ENCODE measurements at places on chromosomes 1 and 21.

- no peak for DNase-seq
Observed at GRCh38 chr1:17170571-17170970, 34.4 kb upstream of the PADI1 start.

DNA sequence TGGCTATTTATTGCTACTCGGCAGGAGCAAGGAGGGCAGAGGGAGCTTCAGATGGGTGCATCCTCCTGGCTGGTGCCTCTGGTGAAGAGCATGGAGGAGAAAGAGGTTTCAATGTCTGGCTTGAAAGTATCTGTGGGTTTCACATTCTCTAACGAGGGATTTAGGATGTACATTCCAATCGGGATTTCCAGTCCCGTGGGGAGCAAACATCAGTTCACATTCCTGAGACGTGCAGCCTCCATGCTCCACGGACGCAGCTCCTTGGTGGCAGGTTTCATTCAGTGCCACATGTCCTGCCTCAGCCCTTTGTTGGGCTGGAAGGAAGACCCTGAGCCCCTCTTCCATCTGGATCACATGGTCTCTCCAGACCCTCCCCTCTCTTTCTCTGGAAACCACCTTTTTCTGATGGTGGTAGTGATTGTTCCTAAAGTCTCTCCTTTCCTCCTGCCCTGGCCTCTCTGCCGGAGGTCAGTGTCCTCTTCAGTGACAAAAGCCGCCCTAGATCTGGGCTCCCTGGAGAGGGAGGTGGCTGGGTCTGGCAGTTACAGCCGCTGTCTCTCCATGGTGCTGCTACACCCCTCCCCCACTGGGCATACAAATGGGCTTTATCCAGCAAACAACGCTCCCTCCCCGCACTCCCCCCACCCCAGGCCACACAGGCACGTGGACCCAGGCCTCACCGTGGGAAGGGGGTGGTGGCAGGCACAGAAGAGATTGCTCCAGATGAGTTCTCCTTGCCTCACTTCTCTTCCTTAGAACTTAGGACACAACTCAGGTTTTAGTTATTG lies 826 bp upstream of the CA14 start:
- no peak for DNase-seq

GRCh38 chr1:19460535-19461219 lies 24.7 kb downstream of the CAPZB start:
- DNase-seq = no peak

DNA sequence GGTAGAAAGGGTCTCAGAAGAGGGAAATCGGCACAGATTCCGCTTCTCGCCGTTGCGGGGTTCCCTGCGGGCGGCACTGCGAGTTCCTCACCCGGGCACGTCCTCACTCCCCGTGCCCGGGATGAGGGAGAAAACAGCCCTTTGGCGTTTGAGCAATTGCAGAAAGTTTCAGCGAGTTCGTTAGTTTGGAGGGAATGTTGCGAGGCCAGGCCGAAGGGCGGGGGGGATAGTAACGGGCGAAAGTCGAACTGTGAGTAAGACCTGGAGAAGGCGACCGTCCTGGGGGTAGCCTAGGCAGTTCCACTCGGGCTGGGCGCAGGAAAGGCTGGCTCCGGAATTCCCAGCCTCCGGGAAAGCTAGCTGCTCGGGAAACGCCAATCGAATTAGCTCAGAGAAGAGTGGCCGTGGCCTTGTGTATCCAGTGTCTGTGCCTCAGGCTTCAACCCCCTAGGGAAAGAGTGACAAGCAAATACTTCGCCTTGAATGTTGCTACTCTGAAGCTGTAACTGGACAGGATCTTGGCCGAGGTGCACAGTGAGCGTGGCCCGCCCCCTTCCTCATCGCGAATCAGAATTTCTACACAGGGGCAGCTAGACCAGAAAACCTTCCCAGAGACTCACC lies 787 bp downstream of the PTGFR start:
- no peak for DNase-seq

GRCh38 chr1:181794332-181794731 lies 267.2 kb downstream of the ZNF648 start:
- DNase-seq = no peak

GRCh38 chr1:53766194-53766742 lies 27.3 kb upstream of the GLIS1 start:
- DNase-seq = no peak

DNA sequence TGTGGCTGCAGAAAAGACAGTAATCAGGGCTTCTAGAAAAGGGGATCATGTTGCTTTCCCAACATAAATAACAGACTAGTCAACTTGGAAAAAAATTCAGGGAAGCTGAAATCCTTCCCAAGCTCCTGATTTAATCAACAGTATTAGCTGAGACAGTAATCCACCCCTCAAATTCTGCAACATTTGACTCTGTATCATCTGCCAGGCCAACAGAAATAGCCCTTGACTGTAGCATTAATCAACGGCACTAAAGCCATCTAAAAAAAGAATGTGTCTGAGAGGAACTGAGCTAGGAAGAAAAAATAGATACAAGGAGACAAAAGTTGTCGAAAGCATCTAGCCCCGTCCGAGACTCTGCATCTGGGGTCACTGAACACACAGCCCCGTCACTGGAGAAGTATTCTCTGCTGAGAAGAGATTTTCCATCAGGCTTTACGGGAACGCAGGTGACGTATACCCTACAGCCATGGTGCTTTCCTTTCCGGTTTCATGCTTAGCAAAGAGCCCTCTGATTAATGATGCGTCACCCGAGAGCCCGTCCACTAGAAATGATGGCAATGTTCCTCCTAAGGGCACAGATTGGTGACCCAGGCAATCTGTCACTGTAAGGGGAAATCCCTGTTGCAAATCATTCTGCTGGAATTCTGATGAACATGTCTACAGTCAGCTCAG lies 42.1 kb upstream of the TP53BP2 start:
- DNase-seq = no peak

DNA sequence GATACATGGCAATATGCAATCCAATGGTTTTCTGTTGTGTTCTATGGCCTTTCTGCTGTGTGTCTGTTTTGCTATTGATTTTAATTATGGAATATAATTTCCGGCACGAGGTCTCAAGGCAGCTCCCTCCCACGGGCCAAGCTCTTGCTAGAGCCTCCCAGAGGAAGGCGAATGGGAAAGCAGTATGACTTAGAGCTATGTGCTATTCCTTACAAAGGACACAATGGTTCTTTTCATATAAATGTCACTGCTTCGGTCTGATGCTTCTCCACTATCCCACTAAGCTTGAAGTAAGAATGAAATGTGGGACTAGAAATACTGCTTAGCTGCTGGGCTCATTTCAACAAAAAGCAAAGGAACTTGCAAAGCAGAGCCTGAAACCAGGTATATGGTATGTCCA lies 322.2 kb upstream of the BEND5 start:
- no peak for DNase-seq

GRCh38 chr1:210441028-210441427 lies 112.3 kb downstream of the HHAT start:
- DNase-seq = no peak

- peak; percentile 76 for DNase-seq
Observed at GRCh38 chr1:77605246-77606026, 77.0 kb downstream of the ZZZ3 start.

GRCh38 chr1:160159846-160160245 lies 8.4 kb downstream of the ATP1A4 start:
- no peak for DNase-seq

- DNase-seq = no peak
Observed at GRCh38 chr1:8945568-8945967, at the start of gene CA6. TSS of gene CA6 (plus strand) at chr1:8945868. CDS start at chr1:8945887, 19 bp downstream.

GRCh38 chr1:189336115-189337100 lies 1141.3 kb downstream of the BRINP3 start:
- no peak for DNase-seq

- DNase-seq = no peak
Observed at GRCh38 chr1:103582464-103582863, 11.1 kb downstream of the AMY2B start.

DNA sequence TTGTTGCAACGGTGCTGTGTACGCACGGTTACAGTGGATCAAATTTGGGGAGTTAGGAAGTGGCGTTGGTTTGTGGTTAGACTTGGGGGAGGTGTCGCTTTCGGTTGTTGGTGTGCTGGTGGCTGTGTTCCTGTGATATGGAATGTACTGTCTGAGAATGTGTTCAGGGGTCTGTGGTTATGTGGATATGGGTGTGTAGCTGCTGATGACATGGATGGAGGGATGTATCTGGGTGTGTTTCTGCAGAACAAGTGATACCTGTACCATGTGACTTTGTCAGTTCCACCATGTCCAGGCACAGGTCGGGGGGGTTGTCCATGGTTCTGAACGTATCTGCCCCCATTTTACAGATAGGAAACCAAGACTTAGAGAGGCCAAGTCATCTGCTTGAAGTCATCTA lies 22.7 kb downstream of the PAX7 start:
- no peak for DNase-seq

- DNase-seq = no peak
Observed at GRCh38 chr1:172390301-172390682, 30.2 kb upstream of the C1orf105 start.

DNA sequence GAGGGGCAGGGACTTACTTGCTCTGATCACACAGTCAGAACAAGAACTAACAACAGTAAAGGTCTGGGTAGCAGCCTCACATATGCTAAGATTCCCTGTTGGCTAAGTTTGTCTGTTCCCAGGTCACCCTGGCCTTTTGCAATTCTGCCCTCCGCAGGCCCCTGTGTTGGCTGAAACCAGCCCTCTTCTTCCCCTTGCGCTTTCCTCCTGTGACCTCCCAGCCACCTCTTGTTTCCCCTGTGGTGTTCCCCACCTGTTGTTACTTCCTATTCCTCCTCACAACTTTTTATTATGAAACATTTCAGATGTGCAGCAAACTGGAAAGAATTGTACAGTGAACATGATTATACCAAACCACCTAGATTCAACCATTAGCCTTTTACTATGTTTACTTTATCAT lies 23.4 kb downstream of the MAPKAPK2 start:
- peak; percentile 85 for DNase-seq

- DNase-seq = no peak
Observed at GRCh38 chr1:95133687-95134086, 16.5 kb downstream of the TLCD4 start.

- no peak for DNase-seq
Observed at GRCh38 chr1:54323921-54324250, 82.3 kb downstream of the SSBP3 start.

DNA sequence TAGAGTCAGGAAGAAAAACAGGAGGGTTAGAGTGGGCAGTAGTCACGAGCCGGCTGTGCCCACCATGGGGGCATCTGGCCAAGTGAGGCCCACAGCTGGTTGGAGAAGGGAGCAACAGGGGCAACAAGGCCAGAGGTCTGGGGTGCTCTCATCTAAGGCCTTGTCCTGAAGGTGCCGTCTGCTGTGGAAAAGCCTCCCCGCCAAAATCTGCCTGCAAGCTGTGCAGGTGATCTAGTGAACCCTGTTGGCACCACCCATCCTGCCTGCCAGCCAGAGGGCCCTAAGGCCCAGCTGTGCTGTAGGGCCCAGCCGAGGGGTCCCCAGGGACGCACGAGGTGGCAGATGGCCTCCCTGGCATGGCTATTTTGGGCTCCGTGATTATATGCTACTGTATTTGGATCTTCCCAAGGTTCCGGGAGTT lies 51.3 kb downstream of the LGR6 start:
- peak; percentile 54 for DNase-seq

- DNase-seq = no peak
Observed at GRCh38 chr21:18000981-18001686, 182.0 kb upstream of the C21orf91 start.

DNA sequence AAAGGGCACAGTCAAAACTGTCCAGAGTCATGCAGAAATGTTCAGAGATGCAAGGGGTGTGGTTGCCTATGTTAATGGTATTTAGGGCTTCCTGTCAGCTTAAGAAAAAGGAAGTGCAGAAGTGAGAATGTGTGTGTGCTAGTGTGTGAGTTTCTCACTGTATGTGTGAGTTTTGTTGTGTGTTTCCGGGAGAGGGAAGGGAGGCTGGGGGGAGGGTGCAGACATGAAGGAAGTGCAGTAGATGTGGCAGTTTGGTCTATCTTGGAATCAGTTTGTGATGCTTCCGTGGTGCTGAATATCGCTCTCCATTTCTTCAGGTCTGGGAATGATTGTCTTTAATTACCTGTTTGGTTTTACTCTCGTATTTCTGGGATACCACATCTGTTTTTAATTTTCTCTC lies 16.5 kb upstream of the ATP6V1G3 start:
- DNase-seq = no peak

DNA sequence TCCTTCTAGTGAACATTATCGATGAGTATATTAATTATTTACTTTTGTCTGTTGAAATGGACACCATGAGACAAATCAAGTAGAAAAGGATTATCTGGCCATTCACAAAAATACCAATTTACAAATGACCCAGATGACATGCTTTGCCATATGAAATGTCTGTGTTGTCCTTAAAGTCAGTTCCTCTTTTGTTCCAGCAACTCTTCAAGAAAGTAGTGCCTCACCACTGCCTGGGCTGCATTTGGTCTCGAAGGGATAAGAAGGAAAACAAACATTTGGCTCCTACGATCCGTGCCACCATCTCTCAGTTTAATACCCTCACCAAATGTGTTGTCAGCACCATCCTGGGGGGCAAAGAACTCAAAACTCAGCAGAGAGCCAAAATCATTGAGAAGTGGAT lies 79.6 kb downstream of the RGL1 start:
- DNase-seq = no peak

- DNase-seq = no peak
Observed at GRCh38 chr1:235806123-235806522, 60.6 kb downstream of the LYST start.

GRCh38 chr1:230899841-230900251 lies 31.5 kb upstream of the C1orf198 start:
- no peak for DNase-seq

DNA sequence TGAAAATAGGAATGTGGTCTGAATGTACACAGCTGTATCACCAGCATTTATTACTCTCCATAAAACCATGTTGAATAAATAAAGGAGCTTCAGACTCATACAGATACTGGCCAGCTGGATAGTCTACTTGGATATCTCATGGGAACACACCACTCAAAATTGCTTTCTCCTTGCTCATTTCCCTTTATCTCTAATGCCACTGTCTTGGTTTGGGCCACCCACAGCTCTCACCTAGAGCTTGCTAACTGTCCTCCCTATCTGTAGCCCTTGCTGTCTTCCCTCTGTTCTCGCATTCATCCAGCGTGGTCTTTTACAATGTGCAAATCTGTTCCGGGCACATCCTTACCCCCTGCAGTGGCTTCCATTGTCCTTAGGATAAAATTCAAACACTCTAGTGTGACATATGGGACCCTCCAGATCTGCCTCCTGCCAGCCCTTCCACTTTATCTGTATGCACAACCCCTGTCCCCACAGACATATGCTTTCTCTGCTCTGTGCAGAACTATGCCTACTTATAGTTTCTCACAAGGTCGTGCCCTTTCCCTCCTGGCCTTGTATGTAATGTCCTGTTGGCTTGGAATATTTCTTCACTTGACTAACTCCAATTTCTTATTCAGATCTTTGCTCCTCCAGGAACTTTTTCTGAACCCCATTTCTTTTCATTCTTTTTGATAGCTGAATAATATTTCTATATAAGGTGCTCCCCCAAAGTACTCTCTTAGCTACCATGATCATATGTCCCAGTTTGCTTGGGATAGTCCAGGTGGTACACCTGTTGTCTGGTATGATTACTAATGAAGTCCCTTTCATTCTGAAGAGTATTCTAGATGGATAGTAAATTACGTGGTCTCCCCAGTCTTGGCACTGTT lies 2.9 kb downstream of the FLVCR1 start:
- no peak for DNase-seq

DNA sequence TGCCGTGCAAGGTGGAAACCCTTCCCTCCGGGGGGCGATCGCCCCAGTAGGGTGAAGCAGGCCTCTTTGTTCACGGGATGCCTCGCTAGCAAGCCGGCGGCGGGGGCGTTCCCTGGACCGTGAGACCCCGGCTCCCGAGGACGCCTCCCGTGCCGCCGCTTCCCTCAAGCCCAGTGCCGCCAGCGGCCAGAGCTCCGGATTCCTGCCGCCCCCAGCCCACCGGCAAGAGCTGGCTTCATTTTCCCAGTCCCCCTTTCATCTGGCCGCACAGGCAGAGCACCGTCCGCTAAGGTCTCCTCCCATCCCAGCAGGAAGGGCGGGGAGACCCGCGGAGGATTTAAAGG lies 16.3 kb downstream of the IER5 start:
- DNase-seq = no peak

All from cardiac septum (tissue), 1 donor.